A549 (cell line): ENCODE measurements at places on chromosomes 6 and 20.

DNA sequence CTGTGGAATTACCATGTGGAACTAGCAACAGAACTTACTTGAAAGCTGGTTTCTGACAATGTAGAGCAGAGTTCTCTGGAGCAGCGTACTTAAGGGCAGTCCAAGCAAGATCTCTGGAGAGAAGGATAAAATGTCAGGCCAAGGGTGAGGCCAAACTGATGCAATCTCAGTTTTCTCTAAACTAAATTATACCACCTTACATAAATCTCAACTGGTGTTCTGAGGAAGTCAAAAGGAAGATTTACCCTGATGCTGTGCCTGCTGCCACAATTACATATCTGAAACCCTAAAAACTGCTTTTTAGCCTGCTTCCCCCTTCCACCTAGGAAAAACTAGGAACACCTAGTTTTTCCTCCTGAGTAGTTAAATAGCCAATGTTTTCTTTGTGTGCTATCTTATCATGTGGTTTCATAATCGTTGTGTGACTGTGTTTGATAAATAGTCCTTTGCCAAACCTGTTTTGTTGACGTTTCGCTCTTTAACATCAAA lies 28.1 kb downstream of the NCOA7 start:
- DNase-seq = no peak

DNA sequence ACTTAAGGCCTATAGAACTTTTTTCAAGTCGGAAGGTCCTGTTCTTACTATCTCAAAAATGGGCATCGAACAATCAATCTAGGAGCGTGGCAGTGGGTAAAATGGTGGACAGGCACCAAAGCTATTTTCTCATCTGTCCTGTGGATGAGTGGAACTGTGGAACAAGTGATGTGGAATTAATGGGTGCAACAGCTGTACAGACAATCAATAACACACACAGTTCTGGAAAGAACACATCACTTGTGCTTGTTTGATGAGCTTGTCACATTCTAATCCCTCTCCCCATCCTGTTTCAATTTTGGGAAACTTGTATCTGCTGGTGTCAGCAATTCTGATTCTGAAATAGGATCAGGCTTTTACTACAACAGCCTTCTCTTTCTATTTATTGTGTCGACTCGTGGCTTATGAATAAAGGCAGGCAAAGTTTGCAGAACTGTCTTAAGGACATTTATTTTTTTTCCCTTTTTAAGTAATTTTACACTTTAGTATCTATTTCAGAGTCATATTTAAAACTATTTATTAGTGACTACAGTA lies 11.5 kb downstream of the RBM24 start:
- no peak for DNase-seq

DNA sequence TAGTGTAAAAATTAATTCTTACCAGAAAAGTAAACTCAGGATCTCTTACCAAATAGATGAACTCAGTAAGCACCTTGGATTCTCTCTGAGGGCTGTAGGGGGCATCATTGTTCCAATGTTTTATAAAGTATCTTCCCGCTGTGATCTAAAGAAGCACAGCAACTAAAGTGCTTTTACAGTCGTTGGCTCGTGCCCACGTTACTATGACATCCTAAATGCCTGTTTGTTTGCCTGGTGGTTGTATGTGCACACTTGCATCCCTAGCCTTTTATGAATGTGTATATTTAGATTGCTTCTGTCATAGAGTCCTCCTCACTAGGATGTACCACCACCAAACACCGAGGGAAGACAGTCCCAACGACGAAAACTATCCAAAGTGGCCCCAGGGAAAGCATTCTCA lies 34.5 kb downstream of the SLX4IP start:
- DNase-seq = peak; percentile 76

DNA sequence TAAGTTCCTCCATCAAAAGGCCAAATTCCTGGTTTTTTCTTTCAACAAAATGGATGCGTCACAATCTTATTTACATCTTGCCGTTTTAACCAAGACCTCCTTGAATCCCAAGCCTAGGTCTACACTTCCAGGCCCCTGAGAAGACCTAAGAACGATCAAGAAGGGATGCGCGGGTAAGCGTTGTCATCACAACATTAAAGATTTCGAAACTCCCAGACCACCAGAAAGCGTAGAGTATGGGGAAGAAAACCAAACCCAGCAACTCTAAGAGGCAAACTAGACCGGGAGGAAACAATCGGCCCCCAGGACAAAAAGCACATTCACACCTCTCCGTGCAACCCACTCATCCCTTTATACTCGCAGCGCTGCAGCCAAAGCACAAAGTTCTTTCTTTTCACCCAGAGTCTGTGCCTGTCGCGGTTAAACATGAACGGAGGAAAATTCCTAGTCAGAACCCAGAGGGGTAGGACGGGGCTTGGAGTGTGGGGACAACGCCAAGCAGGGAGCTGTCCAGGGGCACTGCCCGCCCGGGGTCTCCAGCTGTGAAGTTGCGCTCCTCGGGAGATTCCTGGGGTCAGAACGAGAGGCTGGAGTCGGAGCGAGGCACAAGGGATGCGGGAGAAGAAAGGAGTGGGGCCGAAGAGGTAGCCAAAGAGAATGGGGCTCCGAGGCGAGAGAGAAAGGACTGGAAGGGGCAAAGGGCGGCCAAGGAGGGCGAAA lies 725 bp downstream of the OSER1 start:
- peak; percentile 27 for DNase-seq

DNA sequence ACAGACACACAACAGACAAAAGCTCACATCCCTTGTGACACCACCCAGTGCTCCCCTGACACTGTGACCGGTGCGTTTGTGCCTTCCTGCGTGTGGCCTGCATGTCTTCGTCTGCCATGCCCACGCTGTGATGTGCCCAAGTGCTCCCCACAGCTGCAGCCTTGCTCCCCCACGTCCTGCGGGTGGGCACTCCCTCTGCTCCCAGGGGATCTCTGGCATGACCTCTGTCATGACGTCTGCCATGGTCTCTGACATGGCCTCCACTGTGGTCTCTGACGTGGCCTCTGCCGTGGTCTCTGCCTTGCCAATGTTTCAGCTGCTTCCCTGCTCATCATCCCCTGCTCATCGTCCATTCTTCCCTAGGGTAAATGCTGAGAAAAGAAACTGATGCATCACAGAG lies 200.9 kb downstream of the DLL1 start:
- DNase-seq = no peak
